ENCODE measurements at places on chromosomes 13 and 19.

DNA sequence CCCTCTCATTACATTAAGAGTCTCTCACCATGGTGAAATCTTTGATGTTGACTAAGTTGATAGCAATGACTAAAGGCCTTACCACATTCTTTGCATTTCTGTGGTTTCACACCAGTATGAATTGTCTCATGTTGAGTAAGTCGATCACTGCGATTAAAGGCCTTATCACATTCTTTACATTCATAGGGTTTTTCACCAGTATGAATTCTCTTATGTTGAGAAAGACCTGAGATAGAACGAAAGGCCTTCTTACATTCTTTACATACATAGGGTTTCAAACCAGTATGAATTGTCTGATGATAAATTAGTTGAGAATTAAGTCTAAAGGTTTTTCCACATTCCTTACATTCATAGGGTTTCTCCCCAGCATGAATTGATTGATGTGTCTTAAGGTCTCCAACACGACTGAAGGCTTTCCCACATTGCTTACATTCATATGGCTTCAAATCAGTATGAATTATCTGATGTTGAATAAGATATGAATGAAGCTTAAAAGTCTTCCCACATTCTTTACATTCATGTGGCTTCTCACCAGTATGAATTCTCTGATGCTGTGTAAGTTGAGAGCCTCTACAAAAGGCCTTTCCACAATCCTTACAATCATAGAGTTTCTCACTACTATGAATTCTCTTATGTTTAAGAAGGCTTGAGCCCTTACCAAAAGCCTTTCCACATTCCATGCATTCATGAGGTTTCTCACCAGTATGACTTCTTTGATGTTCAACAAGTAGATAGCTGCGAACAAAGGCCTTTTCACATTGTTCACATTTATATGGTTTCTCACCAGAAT is 45.6 kb downstream of the ZNF283 start:
- no peak for DNase-seq

- DNase-seq = peak; percentile 66
These were observed 412.8 kb downstream of the ZNF536 start for GRCh38 chr19:30784850-30785457.

DNA sequence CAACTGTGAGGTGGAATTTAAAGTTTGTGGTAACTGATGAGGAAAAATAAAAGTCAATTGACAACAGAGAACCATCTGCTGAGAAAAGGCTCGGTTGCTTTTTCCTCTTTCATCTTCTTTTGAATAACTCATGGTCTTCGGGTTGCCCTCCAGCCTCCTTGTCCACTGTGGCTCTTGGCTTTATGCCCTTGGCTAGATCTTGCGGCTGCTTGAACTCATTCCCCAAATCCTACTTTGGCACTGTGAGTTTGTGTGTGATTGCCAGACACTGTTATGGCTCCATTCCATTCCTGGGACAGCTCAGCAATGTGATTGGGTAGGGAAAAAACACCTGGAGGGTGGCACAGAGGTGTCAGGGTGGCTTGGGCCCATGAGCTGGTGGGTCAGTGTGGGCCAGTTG is 387.4 kb downstream of the DLEU7 start:
- DNase-seq = no peak

GRCh38 chr13:91816263-91816807 is 417.9 kb downstream of the GPC5 start:
- no peak for DNase-seq

DNA sequence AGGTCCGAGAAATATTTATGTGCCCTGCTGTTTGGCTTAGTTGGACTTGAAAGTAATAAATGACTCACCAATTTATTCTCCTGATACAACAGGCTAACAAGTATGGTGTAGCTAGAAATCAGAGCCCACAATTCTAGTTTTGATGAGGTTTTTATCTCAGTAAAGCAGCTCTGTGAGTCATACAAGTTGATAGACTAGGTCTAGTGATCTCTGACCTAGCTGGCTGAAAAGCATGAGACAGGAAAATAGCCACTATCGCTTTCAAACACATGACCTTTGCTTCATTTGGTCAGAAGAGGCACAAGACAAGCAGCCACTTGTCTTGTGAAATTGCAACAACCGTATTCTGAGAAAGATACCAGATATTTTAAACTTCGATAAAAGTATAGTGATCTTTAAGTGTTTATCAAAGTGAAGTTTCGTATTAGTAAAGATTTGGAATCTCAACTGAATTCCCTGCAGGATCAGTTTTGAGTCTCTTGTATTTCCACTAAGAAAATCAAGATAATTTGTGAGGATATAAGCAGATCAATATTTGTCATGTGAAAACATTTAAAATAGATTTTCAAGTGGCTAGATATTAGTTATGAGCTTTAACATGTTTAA is 126.7 kb downstream of the MAB21L1 start:
- no peak for DNase-seq

DNA sequence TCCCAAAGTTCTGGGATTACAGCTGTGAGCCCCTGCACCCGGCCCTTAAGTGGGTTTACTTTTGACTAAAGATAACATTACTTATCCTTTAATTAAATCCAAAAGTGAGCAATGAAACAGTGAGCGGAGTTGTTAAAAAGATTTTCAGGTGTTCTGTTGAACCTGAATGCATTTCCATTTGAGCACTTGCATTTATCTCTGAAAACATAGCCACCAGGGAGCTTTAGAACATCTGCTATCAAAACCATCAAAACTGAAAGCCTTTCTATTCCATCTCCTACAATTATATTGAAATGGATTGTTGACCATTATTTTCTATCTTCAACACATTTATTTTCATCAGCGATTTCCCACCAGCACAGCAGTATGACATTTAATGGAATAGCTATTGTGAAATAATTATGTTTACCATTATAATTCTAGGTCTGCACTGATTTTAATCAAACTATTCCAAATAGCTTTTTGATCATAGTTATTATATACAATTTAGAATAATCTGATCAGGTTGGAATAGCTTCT is 269.0 kb downstream of the FGF14 start:
- no peak for DNase-seq

DNA sequence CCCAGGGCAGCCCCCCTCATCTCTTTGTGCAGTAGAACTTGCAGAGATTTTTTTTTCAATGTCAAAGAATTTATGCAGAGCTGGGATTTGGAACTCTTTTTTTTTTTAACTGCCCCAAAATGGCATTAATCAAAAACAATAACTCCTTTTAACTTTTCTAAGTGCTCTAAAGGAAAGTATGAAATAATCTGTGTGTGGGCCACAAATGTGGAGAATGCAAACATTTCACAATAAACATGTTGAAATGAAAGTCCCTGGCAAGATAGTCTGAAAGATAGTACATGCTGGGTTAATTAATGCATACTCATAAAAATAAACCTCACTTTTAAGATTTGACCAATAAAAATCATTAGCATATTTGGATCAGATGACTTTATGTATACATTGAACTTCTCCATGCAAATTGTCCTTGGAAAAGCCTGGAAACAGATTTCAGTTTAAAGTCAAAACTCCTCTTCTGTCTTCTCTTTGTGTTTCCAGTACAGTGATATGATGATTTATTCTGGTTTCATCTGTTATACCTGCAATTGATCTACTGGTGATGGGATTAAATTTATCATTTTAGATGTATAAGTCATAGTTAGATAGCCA is 30.5 kb upstream of the ZNF536 start:
- no peak for DNase-seq

DNA sequence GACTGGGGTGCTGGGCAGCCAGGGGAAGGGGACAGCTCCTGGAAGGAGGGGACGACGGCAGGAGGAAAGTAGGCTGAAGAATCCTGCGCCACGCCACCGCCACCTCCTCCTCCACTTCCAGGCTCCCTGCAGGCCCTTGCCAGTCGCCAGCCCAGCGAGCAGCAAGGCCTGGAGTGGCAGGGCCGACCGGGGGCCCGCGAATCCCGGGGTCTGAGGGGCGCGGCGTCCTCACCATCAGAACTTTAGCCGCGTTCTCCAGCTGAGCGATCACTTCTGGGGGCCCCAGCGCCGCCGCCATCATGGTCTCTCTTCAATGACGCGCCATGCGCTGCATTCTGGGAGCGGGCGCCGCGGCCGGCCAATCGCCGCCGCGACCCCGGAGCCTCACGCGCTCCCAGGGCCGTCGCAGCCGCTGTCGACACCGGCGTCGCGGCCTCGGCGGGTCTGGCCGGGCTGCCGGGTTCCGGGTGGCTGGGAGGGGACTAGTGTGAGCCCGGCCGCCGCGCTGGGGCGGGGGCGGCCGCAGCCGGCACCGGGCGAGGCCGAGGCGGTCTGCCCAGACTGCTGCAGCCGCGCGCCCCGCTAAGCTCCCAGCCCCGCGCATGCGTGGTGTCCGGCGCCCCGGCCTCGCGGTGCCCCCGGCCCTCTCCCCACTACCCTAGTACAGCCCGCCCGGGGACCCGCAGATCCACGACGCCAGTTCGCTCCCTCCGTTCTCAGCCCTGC is at the start of gene XPO4:
Gene XPO4, minus strand, starts transcription at position 309 of the 726 bp plus-strand sequence. Its CDS starts 8 bp downstream, at position 301.
- DNase-seq = peak; percentile 87

DNA sequence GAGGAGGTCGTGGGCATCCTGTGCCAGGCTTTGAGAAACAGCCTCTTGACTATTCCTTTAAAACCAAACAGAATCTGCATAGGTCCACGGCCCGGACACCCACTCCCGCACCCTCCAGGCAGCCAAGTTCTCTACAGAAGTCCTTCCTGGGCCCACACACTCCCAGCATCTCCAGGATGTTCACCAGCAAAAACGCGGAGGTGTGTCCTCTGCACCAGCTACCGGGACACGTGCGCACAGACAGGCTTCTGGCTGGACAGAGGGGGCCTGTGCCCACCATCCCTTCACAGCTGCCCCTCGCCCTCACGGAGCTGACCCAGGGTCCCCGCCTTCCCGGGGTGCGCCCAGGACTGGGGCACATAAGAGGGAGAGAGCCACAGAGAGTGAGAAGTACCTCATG is 44.2 kb downstream of the CEBPG start:
- no peak for DNase-seq

GRCh38 chr19:21568816-21569493 is 63.6 kb downstream of the ZNF429 start:
- peak; percentile 70 for DNase-seq

- DNase-seq = no peak
These were observed 391.0 kb upstream of the SLITRK5 start for GRCh38 chr13:87280139-87280538.

- peak; percentile 4 for DNase-seq
These were observed 92.0 kb downstream of the CAB39L start for GRCh38 chr13:49351871-49352270.

DNA sequence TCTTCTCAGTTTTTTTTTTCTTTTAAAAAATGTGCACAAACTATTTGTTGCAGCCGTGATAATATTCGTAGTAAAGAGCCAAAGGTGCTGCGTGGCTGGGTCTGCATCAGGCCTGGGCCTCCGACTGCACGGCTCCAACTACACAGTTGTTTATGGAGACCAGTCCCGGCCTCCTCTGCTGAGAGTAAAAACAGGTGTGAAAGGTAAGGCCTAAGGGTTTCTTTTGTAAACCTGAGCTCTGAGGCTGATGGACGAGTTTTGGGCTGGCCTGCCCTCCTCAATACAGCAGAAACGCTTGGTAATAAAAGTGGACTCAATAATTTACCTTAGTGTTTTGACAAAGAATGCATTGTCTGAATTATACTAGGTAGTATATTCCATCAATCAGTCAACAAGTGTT is 3.9 kb downstream of the MBNL2 start:
- DNase-seq = no peak

DNA sequence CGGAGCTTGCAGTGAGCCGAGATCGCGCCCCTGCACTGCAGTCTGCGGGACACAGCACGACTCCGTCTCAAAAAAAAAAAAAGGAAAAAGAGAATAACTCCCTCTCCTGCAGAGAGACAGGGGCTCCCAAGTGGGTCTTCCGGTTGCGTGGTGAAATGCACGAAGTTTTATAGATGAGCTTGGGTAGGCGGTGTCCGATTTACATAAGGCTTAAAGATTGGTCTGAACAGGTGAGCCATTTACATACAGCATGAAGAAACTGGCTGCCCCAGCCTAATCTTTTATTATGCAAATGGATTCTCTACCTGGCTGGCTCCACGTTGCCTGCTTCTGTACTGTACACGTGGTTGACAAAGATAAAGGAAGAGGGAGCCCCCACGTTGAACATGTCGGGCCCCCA is 19.5 kb downstream of the ADGRE2 start:
- no peak for DNase-seq

DNA sequence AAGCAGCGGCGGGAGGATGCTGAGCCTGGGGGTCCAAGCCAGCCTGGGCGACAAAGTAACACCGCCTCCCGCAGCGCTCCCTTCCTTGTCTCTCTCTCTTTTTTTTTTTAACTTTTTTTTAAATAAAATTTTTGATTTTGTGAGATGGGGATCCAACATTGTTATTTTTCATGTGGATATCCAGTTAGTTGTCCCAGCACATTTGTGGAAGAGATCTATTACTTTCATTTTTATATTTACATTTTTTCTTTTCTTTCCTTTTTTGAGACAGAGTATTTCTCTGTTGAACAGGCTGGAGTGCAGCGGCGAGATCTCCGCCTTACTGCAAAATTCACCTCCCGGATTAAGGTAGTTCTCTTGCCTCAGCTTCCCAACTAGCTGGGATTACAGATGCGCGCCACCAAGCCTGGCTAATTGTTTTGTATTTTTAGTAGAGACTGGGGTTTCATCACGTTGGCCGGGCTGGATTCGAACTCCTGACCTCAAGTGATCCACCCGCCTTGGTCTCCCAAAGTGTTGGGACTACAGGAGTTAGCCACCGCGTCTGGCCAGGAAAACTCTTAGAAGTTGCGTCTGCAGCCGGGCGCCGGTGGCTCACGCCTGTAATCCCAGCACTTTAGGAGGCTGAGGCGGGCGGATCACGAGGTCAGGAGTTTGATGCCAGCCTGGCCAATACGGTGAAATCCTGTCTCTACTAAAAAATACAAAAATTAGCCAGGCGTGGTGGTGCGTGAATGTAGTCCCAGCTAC is 19.4 kb downstream of the ZNF816 start:
- DNase-seq = no peak

DNA sequence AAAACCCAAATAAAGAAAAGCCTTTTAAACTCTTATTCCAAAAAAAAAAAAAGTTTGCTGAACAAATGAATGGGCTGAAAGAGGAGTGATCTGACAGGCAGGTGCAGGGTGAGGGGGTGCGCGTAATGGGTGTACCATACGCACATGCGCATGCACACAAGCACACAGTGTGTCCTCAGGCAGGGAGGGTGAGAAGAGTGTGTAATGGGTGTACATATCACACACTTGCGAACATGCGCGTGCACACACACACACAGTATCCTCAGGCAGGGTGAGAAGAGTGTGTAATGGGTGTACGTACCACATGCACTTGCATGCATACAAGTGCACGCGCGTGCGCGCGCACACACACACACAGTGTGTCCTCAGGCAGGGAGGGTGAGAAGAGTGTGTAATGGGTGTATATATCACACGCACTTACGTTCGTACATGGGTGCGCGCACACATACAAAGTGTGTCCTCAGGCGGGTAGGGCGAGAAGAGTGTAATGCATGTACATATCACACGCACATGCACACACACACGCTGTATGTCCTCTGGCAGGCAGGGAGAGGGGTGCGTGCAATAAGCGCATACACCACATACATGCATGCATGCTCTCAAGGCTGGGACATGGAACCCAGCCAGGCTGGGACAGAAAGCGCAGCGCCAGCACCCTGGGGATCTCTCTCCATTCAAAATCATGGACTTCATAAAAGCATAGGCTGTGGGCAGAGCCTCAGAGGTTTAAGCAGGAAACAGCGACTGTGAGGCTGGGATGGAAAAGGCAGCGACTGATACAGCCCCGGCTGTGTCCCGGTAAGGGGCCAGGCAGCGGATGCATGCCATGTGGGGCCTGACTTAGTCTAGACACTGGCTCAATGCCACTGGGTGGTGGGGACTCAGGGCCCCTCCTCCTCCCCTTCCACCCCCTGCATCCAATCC is 70.4 kb downstream of the CEBPG start:
- DNase-seq = no peak

GRCh38 chr13:93260591-93260990 is 34.0 kb downstream of the GPC6 start:
- DNase-seq = no peak

Data from activated CD4-positive, alpha-beta T cell treated with anti-CD3 and anti-CD28 coated beads, Interleukin-10, Interleukin-2, amounts not matched to agents 100 ng/mL and 50 ng/mL, durations not matched to agents 16 hours and 8 hours (primary cell).